ENCODE measurements at places on chromosomes 5 and 9.

DNA sequence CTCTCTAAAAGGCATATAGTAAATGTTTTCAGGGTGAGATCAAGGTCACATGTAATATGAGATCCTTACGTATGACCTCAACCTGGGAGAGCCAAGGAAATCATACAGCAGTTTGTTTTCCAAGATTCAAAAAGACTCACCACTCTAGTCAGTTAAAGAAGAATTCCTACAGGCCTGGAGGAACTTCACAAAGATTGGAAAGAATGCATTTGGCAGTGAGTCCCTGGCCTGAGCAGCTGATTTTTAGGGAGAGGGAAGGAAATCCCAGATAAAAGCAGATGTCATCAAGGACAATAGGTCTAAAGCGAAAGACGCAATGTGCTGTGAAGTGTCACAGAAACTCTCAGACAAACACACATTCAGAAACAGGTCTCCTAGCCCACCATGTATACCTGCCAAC is 424.0 kb upstream of the ZNF462 start:
- DNase-seq = no peak

GRCh38 chr9:89920131-89920530 is 315.3 kb downstream of the GADD45G start:
- DNase-seq = no peak

DNA sequence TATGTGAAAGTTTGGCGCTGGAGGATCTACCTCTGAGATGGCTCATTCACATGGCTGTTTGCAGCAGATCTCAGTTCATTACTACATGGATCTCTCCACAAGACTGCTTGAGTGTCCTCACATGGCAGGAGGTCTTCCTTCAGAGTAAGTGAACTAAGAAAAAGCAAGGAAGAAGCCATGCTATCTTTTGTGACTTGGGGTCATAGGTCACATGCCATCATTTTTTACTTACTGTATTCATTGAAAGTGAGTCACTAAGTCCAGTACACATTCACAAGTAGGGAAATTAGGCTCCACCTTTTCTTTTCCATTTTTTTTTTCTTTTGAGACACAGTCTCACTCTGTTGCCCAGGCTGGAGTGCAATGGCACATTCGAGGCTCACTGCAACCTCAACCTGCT is 8.7 kb upstream of the CDKN2AIPNL start:
- no peak for DNase-seq

- no peak for DNase-seq
Measured at GRCh38 chr5:107526270-107526937, 144.3 kb downstream of the EFNA5 start.

- no peak for DNase-seq
Measured at GRCh38 chr5:151005950-151006576, 14.3 kb upstream of the GPX3 start.

GRCh38 chr5:78213799-78214198 is 80.7 kb downstream of the AP3B1 start:
- no peak for DNase-seq

DNA sequence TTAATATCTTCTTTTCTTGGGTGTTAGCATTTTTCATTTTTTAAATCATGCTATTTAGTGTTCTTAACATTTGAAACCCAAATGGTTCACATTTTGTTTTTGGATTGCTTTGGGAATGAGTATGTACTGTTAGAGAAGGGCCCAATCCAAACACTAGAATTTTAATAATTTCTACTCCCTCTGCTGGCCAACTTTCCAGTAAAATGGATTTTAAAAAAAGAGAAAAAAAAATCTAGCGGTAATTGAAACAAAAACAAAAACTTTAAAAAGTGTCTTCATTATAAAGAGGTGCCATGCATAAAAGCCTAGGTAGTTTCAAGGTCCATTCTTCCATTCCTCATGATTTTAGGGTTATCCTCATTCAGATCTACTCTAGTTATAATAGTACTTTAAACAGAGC is 32.1 kb upstream of the RICTOR start:
- DNase-seq = no peak

GRCh38 chr5:143182106-143182505 is 221.4 kb downstream of the NR3C1 start:
- no peak for DNase-seq

- DNase-seq = no peak
Measured at GRCh38 chr9:105633411-105633810, 28.8 kb upstream of the TAL2 start.

GRCh38 chr5:145471831-145472612 is 363.1 kb downstream of the PRELID2 start:
- DNase-seq = no peak

DNA sequence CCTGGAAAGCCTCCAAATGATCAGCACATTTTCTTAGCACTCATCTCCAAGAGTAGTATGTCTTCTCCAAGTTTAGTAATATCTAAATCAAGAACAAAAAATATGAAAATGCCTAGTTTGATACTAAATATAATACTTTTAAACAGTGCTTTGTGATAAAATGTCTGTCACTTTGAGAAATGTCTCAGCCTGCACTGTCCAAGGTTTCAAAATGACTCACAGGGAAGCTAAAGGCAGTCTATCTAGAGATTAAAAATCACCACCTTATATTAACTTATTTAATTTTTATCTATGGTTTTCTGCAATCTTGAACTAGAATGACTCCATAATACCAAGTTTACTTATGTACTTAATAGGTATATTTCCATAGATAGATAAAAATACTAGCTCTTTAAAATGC is 633.0 kb upstream of the C9orf72 start:
- no peak for DNase-seq

DNA sequence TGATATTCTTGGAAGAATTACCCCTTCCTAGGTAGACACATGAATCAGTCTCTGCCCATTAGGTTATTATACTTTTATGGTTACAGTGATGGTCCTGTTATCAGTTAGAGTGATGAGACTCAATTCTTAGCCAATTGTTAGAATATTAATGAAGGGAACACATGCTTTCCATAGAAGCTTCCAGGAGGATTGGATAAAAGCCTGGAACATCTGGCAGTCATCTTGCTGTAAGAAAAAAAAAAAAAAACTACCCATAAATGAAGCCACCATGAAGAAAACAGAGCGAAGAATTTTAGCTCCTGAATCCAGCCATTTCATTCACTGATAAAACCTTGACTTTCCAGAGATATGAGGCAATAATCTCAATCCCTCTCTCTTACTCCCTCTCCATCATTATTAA is 262.5 kb upstream of the GRIN3A start:
- DNase-seq = no peak
